Astrocyte of the cerebellum (primary cell): ENCODE measurements at places on chromosomes 4 and X.

DNA sequence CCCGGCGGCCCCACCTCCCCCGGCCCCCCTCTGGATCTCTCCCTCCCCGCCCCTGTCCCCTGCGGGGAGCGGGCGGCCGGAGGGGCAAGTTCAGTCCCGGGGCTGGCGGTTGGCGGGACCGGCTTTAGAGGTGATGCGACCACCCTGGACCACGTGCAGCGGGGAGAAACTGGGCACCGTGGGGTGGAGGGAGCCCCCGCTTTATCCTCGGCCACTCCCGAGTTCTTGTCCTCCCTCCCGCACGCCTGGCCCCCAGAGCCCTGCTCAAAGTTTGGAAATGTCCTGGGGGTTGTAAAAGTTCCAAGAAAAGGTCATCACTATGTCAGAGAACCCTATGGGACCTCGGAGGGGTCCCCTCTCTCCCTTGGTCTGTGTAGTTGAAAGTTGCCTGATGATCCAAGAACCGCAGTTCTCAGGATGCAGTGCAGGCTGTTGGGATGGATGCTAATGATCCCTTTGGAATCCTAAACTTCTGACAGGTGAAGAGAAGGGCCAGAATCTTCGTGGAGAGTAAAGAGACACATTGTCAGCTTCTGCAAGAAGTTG, 411 bp upstream of the VEGFC start:
- DNase-seq: no peak

GRCh38 chr4:121324331-121324730, 56.5 kb downstream of the QRFPR start:
- DNase-seq: no peak

DNA sequence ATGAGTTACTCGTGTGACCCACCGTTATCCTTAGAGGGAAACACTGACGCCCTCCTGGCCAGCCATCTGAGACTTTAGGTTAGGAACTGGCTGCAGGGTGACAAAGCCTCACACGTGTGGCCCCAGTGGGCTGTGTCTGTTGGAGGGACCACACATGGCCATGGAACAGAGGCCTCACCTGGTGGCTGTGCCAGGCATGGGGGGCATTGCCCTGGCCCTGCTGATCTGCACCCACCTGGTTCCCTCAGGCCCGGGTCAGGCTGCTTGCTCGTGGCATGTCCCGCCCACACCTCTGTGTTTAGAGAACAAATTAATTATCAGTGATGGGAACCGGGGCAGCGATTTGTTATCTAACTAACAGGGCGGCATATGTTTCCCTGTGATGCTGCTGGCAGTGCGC, 100.9 kb upstream of the PSAPL1 start:
- no peak for DNase-seq

DNA sequence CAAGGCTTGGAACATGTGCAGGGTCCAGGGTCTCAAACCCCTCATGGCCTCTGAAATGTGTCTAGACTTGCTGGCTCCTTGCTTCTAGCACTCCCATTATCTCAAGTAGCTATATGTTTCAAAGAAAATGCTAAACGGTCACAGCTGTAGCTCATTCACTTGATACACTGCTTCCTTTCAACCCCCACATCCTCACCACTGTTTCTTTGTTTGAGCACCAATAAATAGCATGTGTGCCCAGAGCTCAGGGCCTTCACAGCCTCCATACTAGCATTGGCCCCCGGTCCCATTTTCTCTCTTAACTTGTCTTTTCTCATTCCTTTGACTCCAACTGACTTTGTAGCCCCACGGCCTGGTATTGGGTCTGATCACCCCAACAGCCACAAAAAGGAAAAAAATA, 801.8 kb downstream of the STIM2 start:
- DNase-seq: no peak

DNA sequence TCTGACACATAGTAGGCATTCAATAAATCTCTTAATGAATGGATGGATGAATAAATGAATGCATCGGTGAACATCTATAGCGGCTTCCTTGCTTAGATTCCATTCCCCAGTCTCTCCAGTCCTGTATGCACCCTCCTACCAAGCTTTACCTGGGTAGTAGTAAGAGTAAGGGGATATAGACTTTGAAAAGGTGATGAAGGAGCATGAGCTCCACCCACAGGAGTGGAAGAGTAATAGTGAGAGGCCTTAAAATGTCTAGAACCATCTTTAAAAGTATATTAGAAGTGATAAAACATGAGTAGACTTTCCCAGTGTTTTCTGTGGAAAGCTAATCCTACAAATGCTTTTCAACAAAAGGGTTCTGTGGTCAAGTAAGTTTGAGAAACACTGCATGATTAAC, 35.5 kb upstream of the GPC3 start:
- DNase-seq: no peak

- no peak for DNase-seq
These were observed 16.5 kb upstream of the NDNF start for GRCh38 chr4:121088867-121089266.

DNA sequence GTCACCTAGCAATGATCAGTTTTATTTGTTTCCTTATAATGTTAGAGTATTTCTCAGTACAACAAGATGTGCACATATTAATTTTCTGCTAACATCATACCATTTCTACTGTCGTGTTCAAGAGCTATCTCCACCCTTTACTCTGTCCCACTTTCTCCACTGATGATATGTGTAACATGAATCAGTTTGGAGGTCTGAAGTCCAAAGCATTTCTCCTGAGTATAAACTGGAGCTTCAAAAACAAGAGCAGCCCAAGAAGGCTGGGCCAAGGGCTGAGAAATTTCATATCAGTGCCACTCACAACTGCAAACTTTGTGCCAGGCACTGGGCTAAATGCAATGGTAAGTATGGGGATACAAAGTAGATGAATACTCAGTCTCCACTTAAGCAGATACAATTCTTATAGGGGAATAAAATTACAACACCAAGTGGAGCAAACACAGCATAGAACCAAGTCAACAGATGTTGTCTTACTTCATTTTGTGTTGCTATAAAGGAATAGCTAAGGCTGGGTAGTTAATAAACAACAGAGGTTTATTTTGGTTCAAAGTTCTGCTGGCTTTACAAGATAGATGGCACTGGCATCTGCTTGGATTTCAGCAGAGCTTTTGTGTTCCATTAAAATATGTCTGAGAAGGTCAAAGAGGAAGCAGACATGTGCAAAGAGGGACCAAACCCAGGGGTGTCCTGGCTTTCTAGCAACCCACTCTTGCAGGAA, 44.2 kb downstream of the AMELX start:
- DNase-seq: no peak

- DNase-seq: no peak
These were observed 95.2 kb downstream of the MANBA start for GRCh38 chr4:102665527-102665926.

DNA sequence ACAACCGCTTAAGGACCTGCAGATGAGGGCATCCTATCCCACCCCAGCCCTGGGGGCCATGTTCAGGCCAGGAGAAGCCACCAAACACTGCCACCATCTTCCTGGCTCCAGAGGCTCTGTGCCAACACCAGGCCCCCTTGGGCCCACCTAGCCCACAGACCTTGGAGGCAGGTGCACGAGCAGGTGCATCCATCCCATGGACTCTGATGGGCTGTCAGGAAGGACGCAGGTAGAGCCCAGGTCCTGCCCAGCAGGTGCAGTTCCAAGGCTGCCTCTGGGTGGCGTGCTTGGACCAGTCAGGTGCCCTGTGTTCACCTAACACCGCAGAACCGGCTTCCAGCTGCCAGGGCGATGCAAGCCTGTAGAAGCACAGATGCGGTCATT, 22.8 kb upstream of the PDE6B start:
- DNase-seq: no peak

- no peak for DNase-seq
These were observed 457 bp downstream of the TFE3 start for GRCh38 chrX:49042581-49043219.

DNA sequence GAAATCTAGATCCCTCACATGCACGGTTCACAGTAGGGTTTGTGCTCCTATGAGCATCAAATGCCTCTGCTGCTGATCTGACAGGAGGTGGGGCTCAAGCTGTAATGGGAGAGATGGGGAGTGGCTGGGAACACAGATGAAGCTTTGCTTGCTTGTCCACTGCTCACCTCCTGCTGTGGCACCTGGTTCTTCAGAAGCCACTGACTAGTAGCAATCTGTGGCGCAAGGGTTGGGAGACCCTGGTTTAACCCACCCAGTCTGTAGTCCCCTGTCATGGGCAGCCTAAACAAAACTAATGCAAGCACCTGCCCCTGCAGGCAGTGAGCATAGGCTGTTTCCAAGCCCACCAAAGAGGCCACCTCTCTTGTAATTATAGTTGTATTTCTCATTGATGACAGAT, 116.6 kb downstream of the SHOX start:
- DNase-seq: no peak

- DNase-seq: no peak
These were observed 152.5 kb upstream of the PJA1 start for GRCh38 chrX:69317721-69318120.

DNA sequence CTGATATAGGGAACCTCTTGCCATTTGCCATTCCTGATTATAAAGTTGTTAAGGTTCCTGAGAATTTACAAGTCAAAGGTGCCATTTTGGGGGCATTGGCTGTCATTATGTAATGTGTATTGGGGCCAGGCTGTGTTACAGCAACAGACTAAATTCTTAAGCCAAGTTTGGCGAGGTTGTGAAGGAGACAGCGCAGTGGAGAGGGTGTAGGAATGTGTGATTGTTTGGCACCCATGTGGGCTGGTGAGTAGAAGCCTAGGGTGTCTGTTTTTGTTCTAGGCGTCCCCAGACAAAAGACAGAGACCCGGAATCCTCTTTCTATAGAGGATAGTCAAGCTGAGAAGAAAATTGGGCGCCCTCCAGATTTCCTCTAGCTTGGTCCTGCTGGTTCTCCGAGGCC, 2535.3 kb downstream of the PCDH7 start:
- no peak for DNase-seq

- DNase-seq: no peak
These were observed 66.6 kb downstream of the TBC1D9 start for GRCh38 chr4:140689623-140690022.

GRCh38 chr4:131348263-131348662, 1800.8 kb upstream of the PCDH10 start:
- DNase-seq: no peak

GRCh38 chrX:118745570-118745969, 18.2 kb downstream of the IL13RA1 start:
- DNase-seq: no peak

DNA sequence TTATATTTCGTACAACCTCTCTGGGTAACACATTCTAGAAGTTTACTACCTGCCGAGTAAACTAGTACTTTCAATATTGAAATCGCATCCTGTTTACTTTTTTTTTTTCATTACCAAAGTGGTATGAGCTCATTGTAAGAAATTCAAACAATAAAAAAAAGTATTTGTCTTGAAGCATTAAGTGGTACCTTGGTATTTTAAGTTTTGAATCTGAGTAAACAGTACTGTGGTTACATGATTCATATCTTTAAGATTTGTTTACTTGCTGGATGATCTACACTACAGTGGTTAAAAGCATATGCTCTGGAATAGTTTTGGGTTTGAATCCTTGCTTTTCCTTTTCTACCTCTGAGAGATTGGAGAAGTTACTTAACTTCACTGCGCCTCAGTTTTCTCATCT, 3.8 kb upstream of the MMGT1 start:
- no peak for DNase-seq

DNA sequence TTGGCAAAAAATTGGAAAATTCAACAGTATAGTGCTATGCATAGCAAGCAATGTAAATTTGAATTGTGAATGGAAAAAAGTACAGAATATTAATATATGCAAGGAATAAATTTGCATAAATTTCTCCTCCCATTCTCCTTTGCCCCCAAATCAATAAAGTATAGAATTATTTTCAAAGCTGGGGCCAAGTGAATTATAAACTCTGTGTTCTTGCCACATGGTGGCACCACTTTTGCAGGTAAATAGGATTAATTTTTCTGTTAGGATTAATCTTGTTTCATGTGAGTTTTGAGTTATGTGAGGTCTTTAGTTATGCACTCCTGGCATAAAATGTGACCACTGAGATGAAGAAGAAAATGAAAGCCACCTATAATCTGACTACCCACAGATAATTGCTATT, 19.9 kb downstream of the COPS4 start:
- peak; percentile 9 for DNase-seq

- no peak for DNase-seq
These were observed 57.6 kb downstream of the SHISA3 start for GRCh38 chr4:42454755-42455420.

GRCh38 chr4:168654104-168654847, 157.4 kb downstream of the PALLD start:
- no peak for DNase-seq

GRCh38 chr4:95798727-95799126, 41.2 kb upstream of the PDHA2 start:
- DNase-seq: no peak

- DNase-seq: no peak
These were observed 599.0 kb downstream of the TRAM1L1 start for GRCh38 chr4:116486401-116486800.

DNA sequence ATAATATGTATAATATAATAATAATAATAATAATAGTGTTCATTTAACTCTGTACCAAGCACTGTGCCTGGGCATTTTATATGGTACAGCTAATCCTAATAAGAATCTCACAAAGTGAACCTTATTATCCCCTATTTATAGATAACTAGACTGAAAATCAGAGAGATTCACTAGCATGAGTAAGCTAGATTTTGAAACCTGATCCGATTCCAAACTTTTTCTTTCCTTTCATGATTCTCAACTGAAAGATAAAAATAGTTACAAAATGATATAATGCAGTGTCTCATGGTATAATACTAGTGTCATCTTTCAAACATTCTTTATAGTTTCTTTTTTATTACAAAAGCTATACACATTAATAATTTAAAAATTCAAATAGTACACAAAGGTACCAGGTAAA, 55.9 kb upstream of the RNF128 start:
- no peak for DNase-seq

DNA sequence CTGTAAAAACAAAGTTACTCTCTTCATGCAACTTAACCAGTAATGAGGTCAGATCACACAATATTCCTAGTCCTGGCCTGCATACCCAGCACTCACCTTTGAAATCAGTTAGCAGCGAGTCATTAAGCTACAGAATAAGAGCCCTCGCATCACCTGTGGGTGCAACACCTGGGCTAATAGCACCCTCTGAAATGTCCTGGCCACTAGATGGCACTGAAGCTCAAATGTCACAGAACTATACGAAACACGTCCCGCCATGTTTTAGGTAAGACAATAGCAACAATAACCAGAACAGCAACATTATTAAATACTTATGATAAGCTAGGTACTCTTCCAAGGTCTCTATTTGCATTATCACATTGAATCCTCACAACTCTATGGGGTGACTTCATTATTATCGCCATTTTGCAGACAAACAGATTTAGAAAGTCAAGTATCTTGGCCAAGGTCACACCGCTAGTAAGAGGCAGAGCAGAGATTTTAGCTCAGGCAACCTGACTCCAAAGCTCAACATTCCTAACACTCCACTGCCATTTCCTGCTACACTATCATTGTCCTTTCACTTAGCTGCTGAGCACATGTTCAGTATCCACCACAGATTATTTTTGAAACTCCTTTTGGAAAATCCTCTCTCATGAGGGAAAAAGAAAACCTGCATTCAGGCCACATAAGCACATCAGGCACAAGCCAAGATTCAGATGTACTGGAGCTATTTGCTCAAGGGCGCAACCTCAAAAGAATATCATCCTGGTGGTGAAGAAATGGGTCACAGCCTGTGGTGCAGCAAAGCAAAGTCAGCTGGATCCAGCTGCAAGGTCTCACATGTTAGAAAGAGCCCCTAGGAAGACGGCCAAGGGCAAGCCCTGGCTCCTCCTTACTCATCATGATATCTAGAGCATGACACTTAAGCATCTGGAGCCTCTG, 59.5 kb upstream of the KDR start:
- no peak for DNase-seq
